T-helper 17 cell (primary cell): ENCODE measurements at places on chromosomes 6 and 20.

- DNase-seq: no peak
- H3K4me3 ChIP-seq: peak overlapping the region; percentile 93
- H3K27ac ChIP-seq: peak overlapping the region; percentile 96
- peaks cover 20% of the 10 kb centered on the region for H3K4me1 ChIP-seq
- no peaks in the 10 kb centered on the region for H3K27me3 ChIP-seq
- H3K36me3 ChIP-seq: peaks cover 2% of the 10 kb centered on the region
These were observed 767 bp downstream of the AP5S1 start for GRCh38 chr20:3820901-3821727.

- peaks cover 39% of the 10 kb centered on the region for H3K4me1 ChIP-seq
- H3K27me3 ChIP-seq: peaks cover 87% of the 10 kb centered on the region
These were observed 41.1 kb upstream of the OSTM1 start for GRCh38 chr6:108115598-108116058.

DNA sequence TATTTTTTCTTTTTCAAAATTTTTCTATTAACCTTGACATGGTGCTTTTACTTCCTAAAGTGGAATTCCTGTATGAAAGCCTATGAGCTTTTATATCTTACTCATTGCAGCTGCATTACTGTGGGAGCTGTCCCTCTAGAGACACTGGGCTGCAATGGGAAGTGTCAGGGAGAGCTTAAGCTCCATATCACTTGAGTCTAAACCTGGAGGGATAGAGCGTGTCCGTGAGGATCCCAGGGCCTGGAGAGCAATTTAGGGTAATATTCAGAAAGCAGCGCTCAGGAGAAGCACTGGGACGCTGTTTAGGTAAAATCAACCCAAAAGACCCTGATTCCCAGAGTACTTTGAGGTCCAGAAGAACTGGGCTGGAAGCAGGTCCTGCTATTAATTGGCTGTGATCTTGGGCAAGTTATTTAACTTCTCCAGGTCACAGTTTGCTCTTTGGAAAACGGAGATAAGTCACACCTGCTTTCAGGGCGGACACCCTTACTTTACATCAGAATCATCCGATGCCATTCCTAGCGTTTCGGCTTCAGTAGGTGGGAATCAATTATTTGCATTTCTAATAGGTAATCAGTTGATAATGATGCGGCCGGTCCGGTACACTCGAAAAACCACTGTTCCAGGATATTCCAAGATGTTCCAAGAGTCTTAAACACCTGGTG, 628 bp upstream of the ERGIC3 start:
- peaks cover 3% of the 10 kb centered on the region for H3K36me3 ChIP-seq
- peaks cover 15% of the 10 kb centered on the region for H3K4me1 ChIP-seq
- H3K27me3 ChIP-seq: no peaks in the 10 kb centered on the region
- H3K27ac ChIP-seq: peak overlapping the region; percentile 61
- H3K4me3 ChIP-seq: peak overlapping the region; percentile 95

- no peaks in the 10 kb centered on the region for H3K27me3 ChIP-seq
- peaks cover 10% of the 10 kb centered on the region for H3K36me3 ChIP-seq
- no peak for DNase-seq
- no peak overlapping the region for H3K4me3 ChIP-seq
These were observed 115.1 kb downstream of the MAN1A1 start for GRCh38 chr6:119234457-119234856.

DNA sequence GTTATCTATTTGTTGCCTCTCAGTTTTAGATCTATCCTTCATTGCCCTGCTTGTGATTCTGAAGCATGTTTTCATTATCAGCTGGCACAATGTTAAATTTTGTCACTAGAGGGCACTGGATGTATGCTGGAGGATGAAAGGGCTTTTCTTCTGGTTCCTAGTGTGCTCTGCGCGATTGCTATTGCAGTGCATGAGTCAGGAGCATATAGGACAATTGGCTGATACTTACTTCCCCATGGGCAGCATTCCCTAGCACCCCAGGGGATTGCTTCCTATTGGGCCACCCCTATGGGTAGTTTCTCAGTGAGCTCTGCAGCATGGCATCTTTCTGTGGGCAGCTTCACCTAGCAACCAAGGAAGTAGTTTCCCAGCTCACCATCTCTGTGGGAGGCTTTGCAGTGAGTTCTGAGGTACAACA, 280.3 kb upstream of the SYNCRIP start:
- peaks cover 18% of the 10 kb centered on the region for H3K27me3 ChIP-seq
- H3K36me3 ChIP-seq: no peaks in the 10 kb centered on the region
- H3K27ac ChIP-seq: no peak overlapping the region
- peaks cover 3% of the 10 kb centered on the region for H3K4me1 ChIP-seq
- DNase-seq: no peak

DNA sequence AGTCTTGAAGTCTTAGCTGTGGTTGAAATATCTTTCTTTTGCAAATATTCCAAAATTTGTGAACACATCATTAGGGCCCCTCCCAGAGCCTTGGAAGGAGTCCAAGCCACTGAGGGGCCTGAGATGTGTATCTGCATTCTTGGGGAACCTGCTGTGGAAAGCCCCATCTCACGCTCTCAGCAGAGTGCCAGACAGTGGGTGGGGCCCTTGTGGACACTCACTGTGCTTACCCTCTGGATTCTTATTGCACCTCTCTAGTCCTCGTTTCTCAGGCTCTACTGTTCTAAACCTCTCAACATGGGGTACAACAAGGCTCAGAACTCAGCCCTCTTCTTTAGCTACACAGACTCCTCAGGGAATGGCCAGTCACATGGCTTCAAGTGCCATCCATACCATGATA, 416.2 kb upstream of the CDH4 start:
- no peak for DNase-seq
- H3K4me3 ChIP-seq: no peak overlapping the region
- no peak overlapping the region for H3K27ac ChIP-seq
- H3K27me3 ChIP-seq: no peaks in the 10 kb centered on the region

DNA sequence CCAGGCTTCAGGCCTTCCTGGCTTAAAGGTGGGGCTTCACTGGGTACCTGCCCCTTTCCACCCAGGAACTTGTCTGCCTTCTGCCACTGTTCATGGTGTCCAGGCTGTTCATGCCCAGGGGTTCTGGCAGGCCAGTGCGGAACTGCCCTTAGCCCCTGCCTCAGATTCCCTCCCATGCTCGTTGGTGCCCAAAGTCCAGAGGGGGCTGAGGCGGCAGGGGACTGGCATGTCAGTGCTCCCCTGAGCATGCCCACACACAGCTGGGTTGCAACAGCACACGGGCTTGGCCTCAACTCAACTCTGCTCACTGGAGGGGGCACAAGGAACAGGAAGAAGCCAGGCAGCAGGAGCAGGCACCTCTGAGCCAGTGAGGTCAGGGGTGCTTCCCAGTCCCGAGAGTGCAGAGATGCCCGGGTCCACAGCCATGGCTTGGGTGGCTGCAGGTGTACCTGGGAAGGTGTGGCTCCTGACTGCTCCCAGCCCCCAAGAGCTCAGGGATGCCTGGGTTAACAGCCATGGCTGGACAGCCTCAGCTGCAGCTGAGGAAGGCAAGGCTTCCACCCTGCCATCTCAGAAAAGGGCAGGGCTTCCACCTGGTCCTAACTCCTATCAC, 845.9 kb downstream of the EYS start:
- no peaks in the 10 kb centered on the region for H3K36me3 ChIP-seq
- no peaks in the 10 kb centered on the region for H3K27me3 ChIP-seq
- no peak overlapping the region for H3K4me3 ChIP-seq
- H3K4me1 ChIP-seq: no peaks in the 10 kb centered on the region
- H3K27ac ChIP-seq: no peak overlapping the region

DNA sequence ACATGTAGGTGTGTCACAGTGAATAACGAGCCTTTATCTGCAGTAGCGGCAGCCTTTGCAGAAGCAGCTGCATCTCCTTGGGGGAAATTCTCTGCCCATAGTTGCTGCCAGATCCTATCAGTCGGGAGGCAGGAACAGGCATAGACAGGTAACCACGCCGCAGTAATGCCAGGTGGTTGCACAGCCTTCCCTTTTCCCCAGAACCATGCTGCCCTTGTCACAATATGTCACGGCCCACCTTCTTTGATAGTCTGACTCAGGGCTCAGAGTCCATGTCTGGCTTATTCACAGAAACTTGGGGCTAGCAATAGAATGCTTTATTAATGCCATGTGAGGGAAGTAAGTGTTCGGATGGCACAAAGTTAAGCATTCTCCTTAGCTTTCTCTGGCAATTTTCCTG, 76.6 kb downstream of the F13A1 start:
- H3K4me3 ChIP-seq: no peak overlapping the region
- H3K4me1 ChIP-seq: no peaks in the 10 kb centered on the region

DNA sequence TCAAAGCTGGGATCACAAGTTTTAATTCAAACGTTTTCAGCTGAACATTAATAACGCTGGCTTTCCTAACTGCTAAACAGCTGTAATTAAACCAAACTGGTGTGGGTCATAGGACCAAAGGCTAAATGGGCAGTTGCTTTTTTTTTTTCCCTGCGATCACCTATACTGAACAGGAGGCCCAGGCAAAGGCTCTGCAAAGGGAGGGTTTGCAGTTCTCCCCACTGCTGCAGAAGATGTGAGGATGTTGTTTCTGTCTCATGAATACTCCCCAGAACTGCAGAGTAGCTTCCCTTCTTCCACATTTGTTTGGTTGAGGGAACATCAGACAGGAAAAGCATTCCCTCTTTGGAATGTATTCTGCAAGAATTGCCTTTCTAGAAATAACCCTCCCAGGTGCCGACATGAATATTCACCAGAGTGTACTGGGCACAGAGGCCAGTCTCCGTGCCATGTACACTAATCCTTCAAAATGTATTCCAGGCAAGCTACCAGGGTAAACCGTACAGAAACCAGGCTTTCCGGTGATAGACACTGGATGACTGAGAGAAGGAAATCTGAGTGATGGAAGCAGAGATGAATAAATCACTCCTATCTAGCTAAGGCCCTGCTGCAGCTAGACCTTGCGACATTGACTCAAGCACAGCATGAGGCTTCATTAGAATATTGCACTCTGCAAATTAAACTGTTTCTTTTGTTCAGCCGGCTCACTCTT, 370.1 kb downstream of the BTBD9 start:
- no peaks in the 10 kb centered on the region for H3K27me3 ChIP-seq
- no peak overlapping the region for H3K27ac ChIP-seq
- H3K36me3 ChIP-seq: peaks cover 6% of the 10 kb centered on the region
- peaks cover 18% of the 10 kb centered on the region for H3K4me1 ChIP-seq

DNA sequence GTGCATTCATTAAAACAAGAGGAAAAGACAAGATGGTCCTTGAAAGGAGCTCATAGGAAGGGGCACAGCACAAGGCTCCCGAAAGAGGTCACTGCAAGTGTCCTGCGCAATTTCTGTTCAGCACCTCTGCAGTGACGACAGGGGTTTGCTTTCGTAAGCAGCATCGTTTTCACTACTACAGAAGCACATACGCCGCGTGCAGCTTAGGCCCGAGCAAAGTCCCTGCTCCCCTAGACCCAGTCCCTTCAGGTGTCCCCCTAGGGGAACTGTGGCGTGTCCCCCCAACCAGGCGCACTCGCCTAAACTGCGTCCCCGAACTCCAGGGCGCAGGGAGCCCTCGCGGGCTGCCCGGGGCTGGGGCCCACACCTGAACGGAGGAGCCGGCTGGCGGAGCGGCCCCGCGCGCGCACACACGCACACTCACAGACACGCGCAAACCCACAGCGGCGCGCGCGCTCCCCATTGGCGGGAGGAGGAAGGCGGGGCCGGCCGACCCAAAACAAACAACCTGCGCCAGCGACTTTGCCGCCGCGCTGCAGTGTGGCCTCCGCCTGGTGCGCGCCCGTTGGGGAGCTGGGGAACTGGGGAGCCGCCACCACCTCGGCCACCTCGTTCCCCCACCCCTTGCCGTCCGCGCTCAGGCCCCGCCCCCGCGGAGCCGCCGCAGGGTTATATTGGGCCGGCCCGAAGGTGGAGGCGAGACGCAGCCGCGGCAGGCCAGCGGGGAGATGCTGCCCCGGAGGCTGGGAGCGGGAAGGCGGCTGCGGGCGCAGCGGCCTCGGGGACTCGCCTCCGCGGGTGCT, at the start of gene FOXQ1:
Gene FOXQ1 (plus strand): TSS at position 699 of the 803 bp plus-strand sequence. CDS start 607 bp downstream, outside the sequence.
- peaks cover 11% of the 10 kb centered on the region for H3K36me3 ChIP-seq
- H3K27me3 ChIP-seq: peaks cover 70% of the 10 kb centered on the region
- H3K4me3 ChIP-seq: peak within 1 kb of the TSS; percentile 75
- H3K27ac ChIP-seq: no peak within 1 kb of the TSS
- no peak for DNase-seq
- peaks cover 25% of the 10 kb centered on the region for H3K4me1 ChIP-seq

DNA sequence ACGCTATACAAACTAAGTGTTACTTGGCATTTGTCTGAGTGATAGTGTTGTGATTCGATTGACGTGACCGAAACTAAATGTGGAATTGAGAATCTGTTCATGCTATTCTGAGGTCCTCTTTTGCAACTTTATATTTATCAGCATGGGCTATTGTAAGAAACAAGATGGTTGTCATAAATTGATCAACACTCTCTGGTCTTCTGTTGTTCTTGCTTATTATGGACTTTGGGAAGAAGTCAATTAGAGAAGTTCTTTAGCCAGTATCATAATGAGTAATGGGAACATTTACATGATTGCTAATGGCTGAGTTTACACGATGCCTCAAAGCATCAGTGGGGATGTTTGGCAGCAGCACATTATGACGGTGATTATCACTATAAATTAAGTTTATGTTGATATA, 195.0 kb downstream of the CD83 start:
- DNase-seq: no peak
- peaks cover 12% of the 10 kb centered on the region for H3K27me3 ChIP-seq
- peaks cover 9% of the 10 kb centered on the region for H3K4me1 ChIP-seq
- no peaks in the 10 kb centered on the region for H3K36me3 ChIP-seq
- no peak overlapping the region for H3K4me3 ChIP-seq
- H3K27ac ChIP-seq: no peak overlapping the region

- no peak overlapping the region for H3K27ac ChIP-seq
- H3K27me3 ChIP-seq: peaks cover 61% of the 10 kb centered on the region
These were observed 4.6 kb downstream of the PTGIS start for GRCh38 chr20:49563015-49563980.

- H3K4me1 ChIP-seq: no peaks in the 10 kb centered on the region
- no peak overlapping the region for H3K4me3 ChIP-seq
- no peak overlapping the region for H3K27ac ChIP-seq
- no peak for DNase-seq
- no peaks in the 10 kb centered on the region for H3K27me3 ChIP-seq
- no peaks in the 10 kb centered on the region for H3K36me3 ChIP-seq
These were observed 50.3 kb upstream of the MCM9 start for GRCh38 chr6:118985123-118985830.

DNA sequence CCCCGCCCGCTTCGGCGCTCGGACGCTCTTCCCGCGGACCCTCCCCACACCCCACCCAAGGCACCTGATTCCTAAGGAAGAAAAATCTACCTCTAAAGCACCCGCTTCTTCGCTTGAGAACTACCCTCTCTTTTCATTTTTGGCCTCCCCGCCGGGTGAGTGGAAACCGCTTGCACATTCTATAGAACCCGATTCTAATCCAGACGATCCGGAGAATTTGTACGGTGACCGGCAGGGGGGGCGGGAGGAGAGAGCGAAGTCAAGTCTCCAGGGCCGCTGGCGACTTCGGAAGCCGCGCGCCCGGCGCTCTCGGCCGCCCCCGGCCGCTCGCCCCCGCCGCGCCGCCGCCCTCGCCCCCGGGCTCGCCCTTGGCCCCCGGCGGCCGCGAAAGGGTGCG, at the start of gene RBM24:
Gene RBM24 (plus strand): TSS at position 262 of the 397 bp plus-strand sequence. CDS start 221 bp downstream, outside the sequence.
- peak within 1 kb of the TSS; percentile 86 for H3K4me3 ChIP-seq
- H3K4me1 ChIP-seq: peaks cover 6% of the 10 kb centered on the region
- no peak within 1 kb of the TSS for H3K27ac ChIP-seq
- no peaks in the 10 kb centered on the region for H3K36me3 ChIP-seq
- no peak for DNase-seq

- no peak overlapping the region for H3K27ac ChIP-seq
- H3K27me3 ChIP-seq: no peaks in the 10 kb centered on the region
- no peak overlapping the region for H3K4me3 ChIP-seq
These were observed 622.6 kb upstream of the PTCHD4 start for GRCh38 chr6:48733581-48733980.
